ENCODE measurements at places on chromosomes 16 and 17. TPM values are rescaled to one million over a fixed set of nuclear protein-coding genes. Genes with fewer than 3 reads are reported as not detected.

DNA sequence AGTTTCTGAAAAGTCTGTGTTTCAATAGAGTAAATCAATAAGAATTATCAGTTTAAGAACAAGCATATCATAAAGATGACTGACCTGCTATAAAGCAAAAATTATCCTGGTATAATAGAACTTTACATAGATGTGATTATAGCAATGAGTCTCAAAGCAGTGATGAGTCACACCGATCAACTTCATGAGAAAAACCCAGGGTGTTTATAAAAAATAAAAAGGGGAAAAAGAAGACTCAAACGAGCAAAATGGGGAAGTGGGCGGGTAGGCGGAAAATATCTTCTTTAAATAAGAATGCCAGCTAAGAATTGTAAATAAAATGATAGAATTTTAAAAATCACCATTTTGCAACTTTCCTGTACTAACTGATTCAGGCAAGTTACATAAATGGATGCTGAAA lies 46.8 kb downstream of the BRIP1 start:
- H3K36me3 ChIP-seq, result no peaks in the 10 kb centered on the region
- no peak overlapping the region for H3K27ac ChIP-seq
- peak; percentile 20 for DNase-seq
- no peaks in the 10 kb centered on the region for H3K27me3 ChIP-seq
- H3K4me3 ChIP-seq, result no peak overlapping the region

DNA sequence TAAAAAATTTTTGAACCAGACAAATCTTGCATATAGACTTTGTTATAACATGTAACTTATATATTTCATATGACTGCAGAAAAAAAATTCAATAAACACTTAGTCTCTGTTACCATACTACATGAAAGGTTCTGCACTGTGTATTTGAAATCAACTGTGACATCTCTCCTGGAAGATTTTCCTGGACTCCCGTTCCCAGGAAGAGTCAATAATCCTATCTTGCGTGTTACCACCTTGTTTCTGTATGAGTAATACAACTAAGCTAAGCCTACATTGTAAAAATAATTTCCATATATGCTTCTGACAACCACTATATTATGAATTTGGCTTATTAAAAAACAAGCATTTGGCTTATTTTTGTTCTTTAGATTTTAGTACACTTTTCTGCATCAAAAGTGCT lies 665.6 kb upstream of the SOX9 start:
- DNase-seq, result no peak
- H3K4me3 ChIP-seq, result no peak overlapping the region
- no peak overlapping the region for H3K27ac ChIP-seq

- H3K4me3 ChIP-seq, result no peak overlapping the region
- H3K27me3 ChIP-seq, result no peaks in the 10 kb centered on the region
Observed at GRCh38 chr17:2602597-2603017, 9.2 kb downstream of the PAFAH1B1 start.

DNA sequence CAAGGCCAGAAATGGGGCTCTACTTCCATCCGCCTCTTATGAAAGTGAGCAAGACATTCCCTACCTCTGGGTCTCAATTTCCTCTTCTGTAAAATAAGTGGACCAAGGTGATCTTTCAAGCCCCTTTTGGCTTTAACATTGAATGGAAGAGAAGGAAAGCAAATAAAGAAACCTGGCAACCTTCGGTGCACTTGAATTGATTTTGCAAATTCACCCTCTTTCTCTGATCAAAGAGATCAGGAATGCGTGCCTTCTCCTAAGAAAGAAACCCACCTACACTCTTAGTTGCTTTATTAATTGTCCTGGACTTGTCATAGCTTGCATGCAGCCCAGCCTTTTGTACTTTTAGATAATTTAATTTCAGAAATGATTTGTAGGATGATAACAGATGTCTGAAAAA lies 3.0 kb downstream of the MSI2 start:
- H3K36me3 ChIP-seq, result no peaks in the 10 kb centered on the region
- H3K4me1 ChIP-seq, result peaks cover 3% of the 10 kb centered on the region
- H3K27me3 ChIP-seq, result peaks cover 4% of the 10 kb centered on the region
- H3K27ac ChIP-seq, result no peak overlapping the region
- DNase-seq, result no peak

GRCh38 chr17:72599891-72600290 lies 479.1 kb downstream of the SOX9 start:
- DNase-seq, result no peak
- no peaks in the 10 kb centered on the region for H3K36me3 ChIP-seq
- H3K27me3 ChIP-seq, result no peaks in the 10 kb centered on the region
- no peak overlapping the region for H3K4me3 ChIP-seq
- H3K4me1 ChIP-seq, result no peaks in the 10 kb centered on the region

DNA sequence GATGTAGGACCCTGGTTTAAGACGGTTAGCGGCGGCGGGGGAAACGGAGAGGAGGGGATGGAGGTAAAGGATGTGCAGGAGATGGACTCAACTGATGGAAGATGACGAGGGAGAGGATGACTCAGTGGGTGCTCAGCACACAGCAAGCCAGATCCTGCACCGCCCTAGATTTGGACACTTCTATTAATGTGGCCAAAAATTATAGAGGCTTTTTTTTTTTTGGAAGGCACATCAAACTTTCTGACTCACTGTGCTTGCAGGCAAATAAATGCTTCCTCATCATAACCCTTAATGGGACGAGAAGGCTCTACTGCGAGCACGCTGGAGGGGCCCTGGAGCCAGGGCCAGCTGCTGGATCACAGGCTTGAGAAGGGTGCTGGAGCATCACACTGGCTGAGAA lies 36.0 kb downstream of the RTN4RL1 start:
- peak; percentile 89 for DNase-seq
- H3K36me3 ChIP-seq, result no peaks in the 10 kb centered on the region
- H3K27me3 ChIP-seq, result no peaks in the 10 kb centered on the region
- no peak overlapping the region for H3K4me3 ChIP-seq

DNA sequence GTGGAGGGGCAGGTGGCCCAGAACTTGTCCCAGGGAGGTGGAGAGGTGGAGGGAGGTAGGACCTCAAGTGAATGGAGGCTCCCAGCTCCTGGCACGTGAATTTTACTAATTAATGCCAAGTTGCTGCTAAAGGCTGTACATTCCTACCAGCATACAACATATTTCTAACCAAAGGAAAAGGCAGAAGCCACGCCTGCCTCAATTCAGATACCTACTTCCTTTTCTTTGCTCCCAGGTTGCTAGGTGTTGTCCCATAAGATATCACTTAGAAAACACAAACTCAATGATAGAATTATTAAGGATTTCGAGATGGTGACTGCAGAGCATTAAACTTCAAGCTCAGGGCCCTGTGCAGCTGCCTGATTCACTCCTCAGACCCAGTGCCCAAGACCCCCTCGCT lies 20.5 kb upstream of the SMPD3 start:
- H3K4me3 ChIP-seq, result no peak overlapping the region
- peaks cover 7% of the 10 kb centered on the region for H3K27me3 ChIP-seq
- H3K27ac ChIP-seq, result no peak overlapping the region
- H3K36me3 ChIP-seq, result no peaks in the 10 kb centered on the region
- H3K4me1 ChIP-seq, result no peaks in the 10 kb centered on the region

DNA sequence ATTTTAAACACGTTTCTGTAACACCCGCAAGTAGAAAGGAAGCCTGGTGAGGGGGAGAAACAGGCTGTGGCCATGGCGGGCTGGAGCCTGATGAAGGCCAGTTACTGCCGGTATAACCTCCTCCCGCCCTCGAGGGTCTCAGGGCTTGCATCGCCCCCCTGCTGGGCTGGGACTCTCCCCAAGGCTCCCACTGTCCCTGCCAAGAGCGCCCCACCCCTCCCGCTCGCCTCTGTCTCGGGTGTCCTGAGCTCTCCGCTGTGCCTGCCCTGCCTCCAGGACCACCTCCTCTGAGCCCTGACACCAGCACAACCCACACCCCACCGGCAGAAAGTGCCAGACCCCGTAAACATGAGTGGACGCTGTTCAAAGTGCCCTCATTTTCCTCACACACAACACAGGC lies 18.7 kb downstream of the TMEM204 start:
- H3K27ac ChIP-seq, result no peak overlapping the region
- H3K4me3 ChIP-seq, result no peak overlapping the region
- peaks cover 3% of the 10 kb centered on the region for H3K4me1 ChIP-seq
- no peaks in the 10 kb centered on the region for H3K27me3 ChIP-seq

- DNase-seq, result peak; percentile 83
- H3K27ac ChIP-seq, result no peak overlapping the region
- H3K36me3 ChIP-seq, result no peaks in the 10 kb centered on the region
- H3K27me3 ChIP-seq, result no peaks in the 10 kb centered on the region
- H3K4me3 ChIP-seq, result no peak overlapping the region
Observed at GRCh38 chr17:35084987-35085386, 21.5 kb upstream of the RFFL start.

DNA sequence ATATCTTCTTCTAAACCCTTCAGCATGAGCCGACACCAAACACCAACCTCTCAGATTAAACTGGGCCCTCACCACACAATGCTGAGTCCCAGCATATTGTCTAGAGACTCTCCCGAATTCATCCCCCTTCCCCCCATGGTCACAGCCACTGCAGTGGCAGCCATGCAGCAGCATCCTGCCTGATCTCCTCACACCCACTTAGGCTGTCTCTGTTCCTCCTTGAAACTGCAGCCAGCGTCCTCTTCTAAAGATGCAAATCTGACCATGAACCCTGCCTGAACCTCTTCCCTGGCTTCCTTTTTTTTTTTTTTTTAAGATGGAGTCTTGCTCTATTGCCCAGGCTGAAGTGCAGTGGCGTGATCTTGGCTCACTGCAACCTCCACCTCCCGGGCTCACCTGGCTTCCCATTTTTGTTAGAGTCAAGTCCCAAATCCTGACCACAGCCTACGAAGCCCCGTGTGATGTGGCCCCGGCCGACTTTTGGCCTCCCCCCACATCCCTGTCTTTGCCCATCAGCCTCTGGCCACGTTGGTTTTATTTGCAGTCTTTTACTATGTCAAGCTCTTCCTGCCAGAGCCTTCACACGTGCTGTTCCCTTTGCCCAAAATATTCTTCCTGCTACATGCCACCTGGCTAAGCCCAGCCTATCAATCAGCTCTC lies 2.8 kb downstream of the FA2H start:
- H3K4me3 ChIP-seq, result no peak overlapping the region
- H3K27me3 ChIP-seq, result peaks cover 44% of the 10 kb centered on the region
- no peak overlapping the region for H3K27ac ChIP-seq
- DNase-seq, result no peak

GRCh38 chr16:16158741-16159374 lies 64.4 kb downstream of the ABCC6 start:
- no peaks in the 10 kb centered on the region for H3K4me1 ChIP-seq
- no peak overlapping the region for H3K4me3 ChIP-seq
- peak; percentile 15 for DNase-seq
- no peak overlapping the region for H3K27ac ChIP-seq
- H3K27me3 ChIP-seq, result no peaks in the 10 kb centered on the region

DNA sequence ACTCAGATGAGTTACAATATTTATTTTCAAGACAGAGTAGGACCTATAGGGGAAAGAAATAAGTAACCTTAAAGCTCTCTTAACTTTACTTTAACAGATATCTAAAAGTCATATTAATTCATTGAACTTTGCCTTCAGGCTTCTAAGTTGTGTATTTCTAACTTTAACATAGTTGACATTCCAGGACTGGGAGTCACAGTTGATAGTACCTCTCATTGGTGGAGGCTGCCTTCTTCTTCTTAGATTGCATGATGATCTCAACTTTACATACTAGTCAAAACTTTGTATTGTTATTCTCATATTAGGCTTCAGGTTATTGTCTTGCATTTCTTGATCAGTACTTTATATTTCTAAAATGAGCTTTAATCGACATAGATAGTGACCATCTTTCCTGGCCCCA lies 350.1 kb upstream of the KIF2B start:
- no peak overlapping the region for H3K4me3 ChIP-seq
- peak; percentile 40 for DNase-seq
- no peak overlapping the region for H3K27ac ChIP-seq

GRCh38 chr16:54075446-54075845 lies 211.1 kb downstream of the IRX3 start:
- H3K4me1 ChIP-seq, result peaks cover 2% of the 10 kb centered on the region
- no peak overlapping the region for H3K4me3 ChIP-seq
- H3K36me3 ChIP-seq, result no peaks in the 10 kb centered on the region
- DNase-seq, result no peak

DNA sequence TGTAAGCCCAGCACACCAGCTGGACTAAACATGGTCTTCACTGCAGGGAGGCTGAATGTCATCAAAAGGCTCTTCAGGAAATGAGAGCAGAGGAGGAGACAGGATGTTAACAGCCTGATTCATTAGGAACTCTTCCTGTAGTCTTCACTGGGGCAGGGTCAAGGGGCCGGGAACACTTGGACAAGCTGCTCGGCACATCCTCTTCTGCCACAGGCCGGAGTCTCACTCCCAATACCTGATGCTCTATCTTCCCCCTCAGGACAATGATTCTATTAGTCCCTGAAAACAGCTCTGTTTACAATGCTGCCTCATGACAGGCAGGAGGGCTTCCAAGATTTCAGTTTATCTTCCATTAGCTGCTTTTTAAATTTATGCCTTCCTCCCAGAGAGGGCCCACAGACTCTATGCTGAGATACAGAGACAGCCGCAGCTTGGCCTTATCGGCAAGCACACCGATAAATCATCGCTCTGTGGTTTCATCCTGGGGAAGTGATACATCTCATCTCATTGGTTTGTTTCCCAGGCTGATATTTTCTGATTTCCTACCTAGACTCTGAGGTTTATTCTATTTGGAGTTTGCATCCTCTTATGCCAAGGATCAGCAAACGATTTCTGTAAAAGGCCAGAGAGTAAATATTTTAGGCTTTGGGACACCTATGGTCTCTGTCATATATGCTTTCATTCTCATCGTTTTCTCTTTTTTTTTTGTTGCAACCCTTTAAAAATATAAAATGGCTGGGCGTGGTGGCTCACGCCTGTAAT lies 214.0 kb upstream of the ASIC2 start:
- no peaks in the 10 kb centered on the region for H3K4me1 ChIP-seq
- no peak for DNase-seq
- no peak overlapping the region for H3K27ac ChIP-seq
- H3K4me3 ChIP-seq, result no peak overlapping the region
- H3K27me3 ChIP-seq, result no peaks in the 10 kb centered on the region

GRCh38 chr16:48607056-48607825 lies 2.7 kb downstream of the N4BP1 start:
- H3K27me3 ChIP-seq, result no peaks in the 10 kb centered on the region
- H3K4me3 ChIP-seq, result no peak overlapping the region
- H3K27ac ChIP-seq, result no peak overlapping the region
- no peaks in the 10 kb centered on the region for H3K36me3 ChIP-seq
- peak; percentile 90 for DNase-seq

Gene ABI3
- not detected for total RNA-seq

Gene TBC1D3B
- total RNA-seq, result 1.8 TPM

Gene SPATA32
- not detected for total RNA-seq

Gene ZPBP2
- not detected for total RNA-seq

Gene DPEP3
- not detected for total RNA-seq

Gene SLC12A3
- total RNA-seq, result not detected

Gene OR1F1
- not detected for total RNA-seq

Gene SPATA22
- 0.17 TPM for total RNA-seq

Gene NDRG4
- 1.8 TPM for total RNA-seq

Gene KRTAP3-1
- not detected for total RNA-seq

Gene VTN
- total RNA-seq, result 0.51 TPM

Gene DHODH
- total RNA-seq, result 2.8 TPM

Gene NUTF2
- 127 TPM for total RNA-seq

Gene HID1
- total RNA-seq, result under 0.01 TPM

Gene TBC1D3C
- total RNA-seq, result 1.3 TPM
